Astrocyte (in vitro differentiated cells and primary cell): ENCODE measurements at places on chromosomes 2 and 18. TPM values are rescaled to one million over a fixed set of nuclear protein-coding genes. Genes with fewer than 3 reads are reported as not detected.

Gene MLPH
- 14.2 and 16.2 TPM in 2 replicates for total RNA-seq

Gene SERPINB12
- not detected in 2 replicates for total RNA-seq

Gene CFAP65
- total RNA-seq: 0.22 and 0.27 TPM in 2 replicates

Gene OTX1
- 0.30 TPM in 1 of 2 replicates, not detected in the other for total RNA-seq

Gene IL1F10
- total RNA-seq: not detected in 2 replicates

Gene VRK2
- total RNA-seq: 28.6 and 28.9 TPM in 2 replicates

Gene SPP2
- not detected in 2 replicates for total RNA-seq

- peak; percentile 65 for DNase-seq
These were observed 18.8 kb downstream of the TEX44 start for GRCh38 chr2:231611273-231612108.

GRCh38 chr2:213079756-213080155 is 71.7 kb downstream of the IKZF2 start:
- DNase-seq: no peak

- DNase-seq: no peak
These were observed 118.0 kb upstream of the TACR1 start for GRCh38 chr2:75317316-75317715.

DNA sequence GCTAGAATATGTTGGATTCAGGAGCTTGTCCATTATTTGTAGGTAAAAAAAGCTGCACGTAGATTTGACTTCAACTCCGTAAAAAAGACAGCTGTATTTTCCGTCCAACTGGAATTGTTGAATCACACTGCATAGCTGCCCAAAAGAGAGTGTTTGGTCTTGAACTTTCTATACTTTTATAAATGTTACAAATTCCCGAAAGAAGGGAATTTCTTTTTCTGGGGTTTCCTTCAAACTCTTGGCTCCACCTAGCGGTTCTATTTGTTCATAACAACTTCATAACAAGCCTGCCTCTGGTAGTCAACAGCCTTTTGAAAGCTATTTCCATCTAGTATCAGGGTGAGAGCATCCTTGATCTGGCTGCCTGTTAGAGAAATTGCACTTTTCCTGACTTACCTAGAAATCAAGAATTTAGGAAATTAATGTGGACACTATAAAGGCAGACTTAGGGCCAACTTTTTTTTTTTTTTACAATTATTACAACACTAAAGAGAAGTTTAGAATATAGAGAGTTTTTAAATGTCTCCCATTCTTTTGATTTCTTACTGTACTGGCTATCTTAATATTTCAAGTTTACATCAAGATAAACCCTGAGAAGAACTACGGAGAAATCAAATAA is 48.1 kb downstream of the TMEM185B start:
- DNase-seq: peak; percentile 32

DNA sequence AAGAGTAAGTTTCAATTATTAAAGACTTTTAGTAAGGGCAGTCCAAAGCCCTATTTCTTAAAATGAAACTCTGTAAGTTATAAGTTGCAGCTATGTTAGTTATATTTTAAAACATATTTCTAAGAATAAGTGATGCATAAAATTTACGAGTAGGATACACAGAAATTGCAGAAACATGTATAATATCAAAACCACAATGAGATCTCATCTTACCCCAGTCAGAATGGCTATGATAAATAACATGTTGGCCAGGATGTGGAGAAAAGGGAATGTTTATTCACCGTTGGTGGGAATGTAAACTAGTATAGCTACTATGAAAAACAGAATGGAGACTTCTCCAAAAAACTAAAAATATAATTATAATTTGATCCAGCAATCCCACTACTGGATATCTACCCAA is 201.2 kb downstream of the CBLN2 start:
- DNase-seq: peak; percentile 2

- peak; percentile 68 for DNase-seq
These were observed 347.1 kb downstream of the CLIP4 start for GRCh38 chr2:29462293-29462692.

GRCh38 chr2:238106698-238107524 is 6.8 kb downstream of the ESPNL start:
- DNase-seq: no peak

GRCh38 chr18:77023102-77023782 is 109.3 kb downstream of the MBP start:
- DNase-seq: no peak

GRCh38 chr2:157468931-157469708 is 25.2 kb upstream of the CYTIP start:
- DNase-seq: peak; percentile 78

- DNase-seq: no peak
These were observed 105.5 kb upstream of the ACKR3 start for GRCh38 chr2:236464140-236464539.

DNA sequence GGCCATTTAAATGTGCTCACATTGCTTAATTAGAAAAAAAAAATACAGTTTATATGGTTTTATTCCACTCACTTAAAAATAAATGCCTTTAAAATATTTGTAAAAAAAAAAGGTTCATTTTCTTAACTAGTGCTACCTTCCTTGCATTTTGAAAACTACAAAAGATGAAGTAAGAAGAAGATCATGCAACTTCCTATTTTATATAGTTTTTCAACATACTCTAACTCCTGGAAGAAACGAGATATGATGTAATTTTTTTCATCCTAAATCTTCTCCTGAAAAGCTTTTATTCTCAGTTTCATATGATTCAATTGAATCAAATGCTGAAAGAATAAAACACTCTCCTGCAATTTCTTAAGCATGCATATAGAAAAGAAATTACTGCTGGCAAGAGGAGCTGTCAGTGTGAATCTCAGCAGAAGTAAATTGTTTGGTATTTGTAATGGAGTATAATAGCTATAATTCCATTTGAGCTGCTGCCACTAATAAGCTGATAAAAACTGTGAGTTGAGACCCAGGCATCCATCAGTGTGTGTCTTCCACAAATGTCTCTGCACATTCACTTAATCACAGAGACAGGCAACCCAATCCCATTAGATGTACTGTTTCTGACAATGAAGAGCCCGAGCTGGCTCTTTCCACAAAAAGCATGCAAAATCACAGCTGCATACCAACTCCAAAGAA is 3.7 kb downstream of the FTCDNL1 start:
- DNase-seq: no peak

- no peak for DNase-seq
These were observed 17.5 kb downstream of the UXS1 start for GRCh38 chr2:106176446-106177099.

- DNase-seq: no peak
These were observed 67.3 kb downstream of the LIPG start for GRCh38 chr18:49628881-49629795.

GRCh38 chr2:147468349-147468748 is 376.5 kb upstream of the ACVR2A start:
- no peak for DNase-seq

GRCh38 chr2:67487993-67488392 is 90.9 kb downstream of the ETAA1 start:
- DNase-seq: no peak

- no peak for DNase-seq
These were observed 138.6 kb downstream of the LOXHD1 start for GRCh38 chr18:46518438-46518837.

- peak; percentile 52 for DNase-seq
These were observed 123.2 kb upstream of the FZD5 start for GRCh38 chr2:207892716-207893402.

- no peak for DNase-seq
These were observed 60.1 kb upstream of the LAPTM4A start for GRCh38 chr2:20111311-20112131.

DNA sequence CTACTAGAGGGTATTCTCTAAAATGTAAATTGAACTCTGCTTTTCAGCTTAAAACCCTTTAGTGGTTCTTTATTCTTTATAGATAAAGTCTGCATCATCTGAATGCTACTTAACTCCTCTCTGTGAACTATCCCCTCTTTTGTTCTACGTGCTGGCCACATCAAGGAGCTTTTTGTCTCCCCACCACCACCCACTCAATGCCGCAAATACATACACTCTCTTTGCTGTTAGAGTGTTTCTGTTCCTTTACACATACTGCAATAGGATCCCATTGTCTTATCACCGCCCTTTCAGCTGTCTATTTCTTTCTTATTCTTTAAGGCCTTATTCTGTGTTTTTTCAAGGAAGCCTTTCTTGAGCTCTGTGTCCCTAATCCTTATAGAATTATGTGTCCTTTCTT is 83.3 kb downstream of the EML4 start:
- peak; percentile 38 for DNase-seq

GRCh38 chr2:30315391-30316063 is 84.2 kb downstream of the LBH start:
- peak; percentile 14 for DNase-seq

DNA sequence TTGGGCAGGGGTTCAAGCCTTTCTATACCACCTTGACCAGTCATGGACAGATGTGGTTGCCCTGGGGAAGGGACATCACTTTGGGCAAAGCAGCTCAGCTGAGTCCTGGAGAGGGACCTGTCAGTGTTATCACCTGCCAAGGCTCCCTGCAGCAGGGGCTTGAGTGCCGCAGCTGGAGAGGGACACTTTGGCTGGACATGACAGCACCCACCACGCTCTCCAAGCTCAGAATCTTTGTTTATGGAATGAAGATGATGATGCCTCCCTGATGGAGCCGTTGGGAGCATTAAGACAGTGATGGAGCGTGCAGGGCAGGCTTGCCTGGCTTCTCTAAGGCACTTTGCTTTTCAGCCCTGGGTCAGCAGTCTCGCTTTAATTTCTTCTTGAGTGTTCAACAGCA is 4.3 kb upstream of the TFCP2L1 start:
- no peak for DNase-seq

DNA sequence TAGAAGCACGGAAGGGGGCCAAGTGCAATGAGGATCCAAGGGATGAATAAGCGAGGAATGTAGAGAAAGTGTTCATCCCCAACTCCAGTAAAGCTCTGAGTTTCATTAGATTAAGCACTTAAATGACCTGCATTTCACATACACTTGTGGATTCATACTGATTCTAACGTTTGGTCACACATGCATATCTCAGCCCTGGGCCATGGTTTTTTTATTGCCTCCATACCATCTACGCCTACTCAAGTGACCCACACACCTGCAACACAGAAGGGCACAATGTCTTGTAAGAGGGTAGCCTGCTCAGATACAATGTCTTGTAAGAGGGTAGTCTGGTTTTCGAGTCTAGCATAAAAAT is 566 bp upstream of the MRPS5 start:
- no peak for DNase-seq

DNA sequence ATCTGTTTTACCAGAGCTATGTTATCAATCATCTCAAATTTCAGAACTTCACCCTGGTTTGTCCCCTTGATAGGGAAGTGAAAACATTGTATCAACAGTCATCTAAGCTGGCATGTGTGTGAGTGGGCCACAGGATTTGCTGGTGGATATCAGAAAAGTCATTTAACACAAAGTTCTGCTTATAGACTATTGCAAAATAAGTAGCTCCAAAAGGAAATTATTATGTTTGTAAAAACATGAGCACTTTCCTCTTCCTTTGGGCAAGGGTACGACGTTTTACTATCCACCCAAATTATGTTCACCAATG is 20.7 kb upstream of the COPS8 start:
- DNase-seq: no peak

DNA sequence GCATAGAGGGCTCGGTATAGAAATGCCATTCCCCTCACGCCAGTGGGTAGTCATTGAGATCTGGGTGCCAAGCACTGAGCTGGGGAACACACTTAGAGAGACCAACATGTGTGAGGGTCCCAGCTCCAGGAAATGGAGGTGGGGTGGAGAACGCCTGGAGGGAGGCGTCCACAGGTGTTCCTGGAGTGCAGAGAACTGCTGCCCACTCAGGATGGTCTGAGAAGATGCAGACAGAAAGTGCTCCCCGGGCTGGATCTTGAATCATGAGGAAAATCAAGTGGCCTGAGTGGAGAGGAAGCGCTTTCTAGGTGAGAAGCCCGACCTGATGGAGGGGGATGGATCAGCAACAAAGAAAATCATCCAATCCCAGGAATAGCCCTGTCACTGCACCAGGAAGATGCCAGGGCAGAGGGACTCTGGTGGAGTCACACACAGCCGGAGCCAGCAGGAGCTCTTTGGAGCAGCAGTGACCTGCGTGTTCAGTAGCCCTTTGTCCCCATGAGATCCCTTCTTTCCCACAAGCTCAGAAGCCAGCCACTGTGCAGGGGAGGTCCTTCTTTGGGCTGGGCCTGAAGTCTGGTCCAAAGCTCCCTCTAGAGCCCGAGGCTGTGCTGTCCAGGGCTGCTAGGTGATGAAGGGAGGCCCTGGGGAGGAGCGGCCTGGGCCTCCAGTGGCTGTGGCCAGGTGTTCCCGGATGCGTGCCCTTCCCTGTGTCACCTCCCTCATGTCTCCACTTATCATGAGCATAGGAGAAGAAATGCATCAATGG is 112.3 kb downstream of the RNF144A start:
- DNase-seq: no peak

DNA sequence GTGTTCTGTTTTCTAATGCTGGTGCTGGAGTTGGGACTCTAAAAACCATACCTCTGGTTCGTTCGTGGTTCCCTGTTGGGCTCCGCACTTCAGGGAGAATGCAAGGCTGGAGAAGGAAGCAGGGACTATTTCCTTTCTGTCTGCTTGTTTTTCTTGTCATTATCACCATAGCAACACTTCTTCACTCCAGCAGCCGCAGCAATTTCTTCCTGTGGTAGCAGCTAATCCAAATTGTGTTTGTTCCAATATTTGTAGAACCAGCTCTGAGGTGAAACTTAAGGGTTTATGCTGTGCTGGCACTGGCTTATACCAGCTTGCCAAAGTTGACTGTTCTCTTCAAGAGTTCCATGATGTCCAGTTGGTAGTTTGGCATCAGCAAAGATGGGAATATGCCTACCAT is 301.4 kb upstream of the SYT4 start:
- DNase-seq: peak; percentile 16

DNA sequence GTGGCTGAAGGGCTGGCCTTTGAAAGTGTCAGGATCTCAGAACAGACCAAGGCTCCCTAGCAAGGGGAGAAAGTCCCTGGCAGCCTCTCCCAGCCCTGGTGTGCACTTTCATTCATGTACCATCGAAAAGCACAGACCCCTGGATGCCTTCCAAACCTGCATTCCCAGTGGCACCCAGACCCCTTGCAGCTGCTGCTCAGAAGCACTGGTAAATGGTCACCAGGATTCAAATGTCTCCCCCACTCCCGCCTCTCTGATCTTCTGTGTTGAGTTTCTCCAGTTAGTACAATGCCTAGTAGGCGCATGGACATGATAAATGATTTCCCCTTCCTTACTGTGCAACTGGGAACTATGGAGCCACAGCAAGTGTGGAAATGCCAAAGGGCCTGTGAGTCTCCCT is 180.0 kb downstream of the GLI2 start:
- no peak for DNase-seq

DNA sequence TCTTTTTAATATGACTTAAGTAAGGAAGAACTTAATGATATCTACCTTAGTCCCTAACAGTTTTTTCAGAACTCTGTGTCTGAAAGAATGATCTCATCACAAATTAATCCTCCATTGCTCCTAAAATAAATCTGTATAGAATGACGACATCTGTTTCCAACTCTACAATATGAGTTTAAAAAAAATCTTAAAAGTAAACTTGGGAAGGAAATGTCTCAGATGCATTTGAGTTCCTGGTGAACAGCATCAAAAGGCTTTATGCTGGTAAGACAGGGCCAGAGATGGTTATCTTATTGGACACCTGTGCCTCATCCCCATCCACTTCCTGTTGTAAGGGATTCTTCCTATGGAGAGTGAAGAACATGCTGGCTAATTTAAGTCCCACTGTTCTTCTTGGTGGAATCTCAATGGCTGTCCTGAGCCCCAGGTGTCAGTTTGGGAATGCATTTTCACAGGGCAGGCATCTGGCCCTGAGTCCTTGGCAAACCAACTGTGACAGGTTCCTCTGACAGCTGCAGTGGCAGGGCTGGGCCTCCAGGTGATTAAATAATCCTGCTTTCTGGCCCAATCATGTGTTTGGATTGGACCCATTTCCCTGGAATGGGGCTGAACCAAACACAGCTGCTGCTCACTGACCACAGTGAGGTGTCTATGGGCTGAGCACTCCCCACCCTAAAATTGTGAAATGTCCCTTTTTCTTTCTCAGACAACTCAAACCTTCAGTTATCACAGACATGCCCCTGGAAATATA is 12.9 kb upstream of the NCKAP5 start:
- peak; percentile 54 for DNase-seq
